ENCODE measurements at places on chromosomes 5 and 9.
A peak's percentile ranks its signal among the peaks of the same experiment; 100 is the strongest.

- no peak for DNase-seq
Measured at GRCh38 chr9:17116400-17116837, 18.4 kb upstream of the CNTLN start.

- no peak for DNase-seq
Measured at GRCh38 chr5:61330341-61330844, 1.7 kb upstream of the ZSWIM6 start.

DNA sequence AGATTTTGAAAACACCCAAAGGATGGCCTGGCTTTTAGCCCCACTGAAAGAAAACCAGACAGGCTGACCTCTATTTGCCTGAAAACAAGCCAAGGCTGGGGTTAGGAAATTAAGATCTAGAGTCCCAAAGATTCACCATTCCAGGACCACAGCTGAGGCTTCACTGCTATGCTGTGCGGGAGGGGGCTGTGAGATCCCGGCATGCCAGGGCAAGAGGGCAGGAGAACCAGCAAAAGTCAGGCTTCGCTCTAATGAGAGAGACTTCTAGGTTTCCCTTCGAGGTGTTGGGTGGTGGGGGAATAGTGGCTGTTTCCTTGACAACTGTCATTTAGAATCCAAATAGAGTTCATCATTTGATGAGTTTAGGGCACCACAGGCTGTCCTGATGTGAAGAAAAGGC, 152.9 kb upstream of the NFIB start:
- no peak for DNase-seq

DNA sequence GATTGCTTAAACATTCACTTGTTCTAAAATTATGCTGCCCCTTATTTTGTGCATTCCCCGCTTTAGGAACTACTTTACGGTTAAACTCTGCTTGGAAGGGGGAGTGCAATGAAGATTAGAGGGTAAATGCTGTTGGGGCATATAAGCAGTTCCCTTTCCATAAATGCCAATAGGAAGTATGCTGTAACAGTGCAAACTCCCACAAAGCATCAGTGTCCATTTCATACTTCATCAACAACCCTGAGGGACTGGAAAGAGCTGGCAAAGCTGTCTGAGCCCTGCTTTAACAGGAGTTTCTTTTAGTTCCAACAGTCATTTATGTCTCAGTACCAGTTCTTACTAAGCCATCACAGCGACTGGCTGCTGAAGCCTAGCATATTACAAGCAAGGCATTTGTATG, 1.8 kb downstream of the ACTL7A start:
- no peak for DNase-seq

DNA sequence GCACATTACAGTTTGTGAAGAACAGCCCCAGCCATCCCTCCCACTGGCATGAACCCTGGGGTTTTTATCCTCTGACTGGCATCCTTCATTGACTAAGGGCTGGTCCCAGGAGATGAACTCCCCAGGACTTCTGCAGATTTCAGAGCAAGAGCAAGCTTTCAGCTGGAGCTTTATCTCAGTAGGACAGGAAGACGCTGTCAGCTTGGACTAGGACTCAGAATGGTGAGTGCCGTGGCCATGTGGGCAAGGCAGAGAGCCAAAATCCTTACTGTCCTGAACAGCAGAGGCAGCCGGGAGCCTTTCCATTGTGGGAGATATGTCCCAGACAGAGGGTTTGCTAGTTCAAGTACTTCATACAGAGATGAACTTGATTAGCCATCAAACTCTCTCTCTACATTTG, 3.2 kb upstream of the ACOT12 start:
- no peak for DNase-seq

DNA sequence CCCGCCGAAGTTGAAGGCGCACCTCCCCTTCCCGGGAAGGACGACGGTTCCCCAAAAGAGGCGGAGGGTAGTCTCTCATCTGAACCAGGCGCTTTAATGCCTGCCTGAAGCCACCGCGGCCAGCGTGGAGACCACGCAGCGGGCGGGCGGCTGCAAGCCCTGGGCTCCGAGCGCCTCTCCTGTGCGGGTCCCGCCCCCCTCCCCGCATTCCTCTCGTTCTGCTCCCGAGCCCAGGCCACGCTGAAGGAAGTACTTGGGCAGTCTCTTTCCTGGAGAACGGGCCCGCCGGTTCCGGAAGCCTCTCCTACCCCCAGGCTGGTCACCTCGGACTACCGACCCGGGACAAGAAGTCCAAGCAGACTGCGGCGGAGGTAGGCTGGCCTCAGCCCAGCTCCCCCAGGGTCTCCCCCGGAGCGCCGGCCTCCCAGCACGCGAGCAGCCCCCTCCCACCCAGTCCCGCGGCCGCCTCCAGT, 571 bp downstream of the PPIC start:
- no peak for DNase-seq

DNA sequence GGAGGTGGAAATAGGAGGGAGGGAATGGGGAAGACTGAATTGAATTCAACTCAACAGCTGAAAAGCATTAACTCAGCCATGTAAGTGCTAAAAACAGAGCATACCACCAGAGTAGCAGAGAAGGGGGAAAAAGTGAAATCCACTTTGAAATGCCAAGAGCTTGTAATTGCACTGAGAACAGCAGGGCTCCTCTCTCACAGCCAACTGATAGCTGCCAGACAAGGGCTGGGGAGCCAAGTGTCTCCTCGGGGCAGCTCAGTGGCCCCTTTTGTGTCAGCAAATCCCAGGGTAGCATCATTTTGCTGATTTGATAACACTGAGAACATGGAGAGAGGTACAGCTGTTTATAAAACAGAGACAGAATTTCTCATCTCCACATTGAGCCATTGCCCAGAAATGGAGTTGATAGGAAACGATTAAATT, 182.5 kb downstream of the FRMD3 start:
- no peak for DNase-seq

GRCh38 chr5:139575751-139576150, 14.6 kb downstream of the UBE2D2 start:
- no peak for DNase-seq

- no peak for DNase-seq
Measured at GRCh38 chr9:133075925-133076630, 14.3 kb downstream of the CEL start.

DNA sequence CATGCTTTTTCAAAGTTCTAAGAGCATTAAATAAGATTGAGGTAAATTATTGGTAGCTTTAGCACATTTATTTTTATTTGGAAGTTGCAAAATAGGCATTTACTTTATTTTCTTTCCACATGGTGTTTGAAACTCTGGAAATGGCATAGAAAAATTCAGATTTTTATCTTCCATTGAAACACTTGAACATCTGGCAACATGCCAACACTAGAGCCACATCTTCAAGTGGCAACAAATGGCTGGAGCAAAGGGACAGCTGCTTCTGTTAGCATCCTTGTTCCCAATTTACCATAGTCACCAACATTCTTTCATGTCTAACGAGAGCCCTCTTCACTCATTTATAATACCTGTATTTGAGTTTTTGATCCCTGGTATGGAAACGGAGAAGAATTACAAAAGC, 539.9 kb downstream of the ZNF608 start:
- no peak for DNase-seq

- DNase-seq: no peak
Measured at GRCh38 chr5:157193699-157194424, 13.2 kb downstream of the ITK start.

DNA sequence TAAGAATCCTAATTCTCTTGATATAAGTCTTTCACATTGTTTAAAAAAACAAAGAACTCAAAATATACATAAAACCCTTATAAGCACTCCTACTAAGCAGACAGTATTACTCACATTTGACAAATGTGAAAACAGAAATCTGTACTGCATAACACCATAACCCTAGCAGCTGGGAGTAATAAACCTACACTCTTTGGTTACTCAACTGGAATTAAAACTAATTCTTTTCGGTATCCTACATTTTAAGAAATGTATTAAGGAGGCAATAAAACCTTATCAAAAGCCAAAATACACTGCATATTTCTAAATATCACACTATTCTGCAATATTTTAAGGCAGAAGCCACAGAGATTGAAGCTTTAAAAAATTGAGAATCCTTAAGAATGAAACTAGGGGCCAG, 6.8 kb downstream of the AUH start:
- DNase-seq: no peak

DNA sequence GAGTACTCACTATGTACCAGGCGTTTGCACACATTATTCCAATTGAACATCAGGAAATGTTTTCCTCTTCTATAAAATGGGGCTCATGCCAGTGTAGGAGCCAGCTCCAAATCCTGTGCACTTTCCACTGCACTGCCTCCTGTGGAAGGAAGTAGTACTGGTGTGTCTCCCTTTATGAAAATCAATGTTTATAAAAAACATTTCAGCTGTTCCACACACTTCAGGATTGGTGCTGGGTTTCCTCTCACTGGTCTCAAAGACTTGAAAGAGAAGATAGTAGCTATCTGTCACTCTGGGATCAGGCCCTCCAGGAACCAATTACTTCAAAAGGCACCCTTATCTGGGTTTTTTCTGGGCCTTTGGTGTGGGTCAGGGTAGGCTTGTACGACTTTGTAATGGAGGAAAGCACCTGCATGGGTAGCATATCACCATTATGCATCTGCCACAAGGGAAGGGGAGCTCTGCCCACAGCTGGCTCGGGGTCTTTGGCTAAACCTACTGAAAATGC, 32.5 kb downstream of the RAB14 start:
- no peak for DNase-seq

- no peak for DNase-seq
Measured at GRCh38 chr5:65102371-65102975, 333.7 kb downstream of the CWC27 start.

DNA sequence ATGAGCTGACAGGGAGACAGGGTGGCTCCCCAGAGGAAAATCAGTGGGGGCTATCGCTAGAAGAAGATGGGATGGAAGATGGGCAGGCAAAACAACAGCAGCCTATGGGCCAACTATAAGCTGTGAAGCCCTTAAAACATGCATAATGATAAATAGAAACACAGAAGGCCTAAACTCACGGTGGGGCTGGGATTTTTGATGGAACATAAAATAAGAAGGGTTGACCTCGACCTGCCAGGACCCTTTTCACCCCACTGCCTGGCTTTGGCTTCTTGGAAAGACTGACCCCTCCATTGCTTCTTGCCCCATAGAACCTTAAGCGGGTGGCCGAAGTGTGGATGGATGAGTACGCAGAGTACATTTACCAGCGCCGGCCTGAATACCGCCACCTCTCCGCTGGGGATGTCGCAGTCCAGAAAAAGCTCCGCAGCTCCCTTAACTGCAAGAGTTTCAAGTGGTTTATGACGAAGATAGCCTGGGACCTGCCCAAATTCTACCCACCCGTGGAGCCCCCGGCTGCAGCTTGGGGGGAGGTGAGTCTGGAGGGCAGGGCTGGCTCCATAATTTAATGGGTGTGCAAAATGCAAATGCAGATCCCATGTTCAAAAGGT, 36.5 kb upstream of the SAP30L start:
- no peak for DNase-seq

GRCh38 chr5:144418719-144419118, 248.0 kb downstream of the KCTD16 start:
- no peak for DNase-seq

- no peak for DNase-seq
Measured at GRCh38 chr9:17059465-17059864, 75.4 kb upstream of the CNTLN start.

- no peak for DNase-seq
Measured at GRCh38 chr9:131982671-131983239, 96.9 kb downstream of the MED27 start.

- no peak for DNase-seq
Measured at GRCh38 chr9:111633389-111633736, 2.2 kb downstream of the DNAJC25 start.

GRCh38 chr9:90914868-90915483, 113.4 kb downstream of the SYK start:
- peak; percentile 35 for DNase-seq

DNA sequence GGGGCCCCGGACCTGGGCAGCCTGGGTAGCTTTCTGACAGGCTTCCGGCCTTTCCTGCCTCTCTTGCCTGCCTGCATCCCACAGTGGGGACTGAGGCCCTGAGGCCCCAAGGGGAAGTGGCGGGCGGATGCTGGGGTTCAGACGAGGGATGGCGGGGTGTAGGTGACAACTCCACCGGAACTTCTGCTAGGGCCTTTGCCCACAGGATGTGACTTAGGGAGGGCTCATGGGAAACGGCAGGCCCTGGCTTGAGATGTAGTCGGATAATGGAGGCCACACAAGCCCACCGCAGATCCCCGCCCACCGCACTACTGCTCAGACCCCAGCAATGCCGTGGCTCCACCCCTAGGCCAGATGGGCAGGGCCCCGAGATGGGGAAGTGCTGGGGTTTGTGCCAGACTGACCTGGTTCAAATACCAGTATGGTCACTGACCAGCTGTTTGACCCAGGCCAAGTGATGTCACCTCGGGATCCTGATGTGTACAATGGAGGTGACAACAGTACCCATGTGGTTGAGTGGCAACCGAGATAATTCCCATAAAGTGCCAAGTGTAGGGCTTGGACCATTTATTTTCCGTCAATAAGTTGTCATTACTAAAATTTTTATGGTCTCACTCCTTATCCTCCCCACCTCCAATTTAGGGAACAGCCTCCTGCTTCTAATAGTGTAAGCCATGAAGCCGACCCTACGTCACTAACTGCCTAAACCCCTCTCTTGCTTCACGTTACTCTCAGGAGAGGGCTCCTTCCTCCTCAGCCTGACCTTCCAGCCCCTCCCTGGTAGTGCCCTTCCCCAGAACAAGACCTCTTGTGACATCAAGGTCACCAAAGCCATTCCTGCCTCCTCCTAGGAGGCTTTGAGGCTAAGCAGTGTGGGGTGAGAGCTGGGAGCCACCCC, 2.5 kb upstream of the CDK9 start:
- DNase-seq: no peak

GRCh38 chr5:157431544-157432200, 28.3 kb upstream of the NIPAL4 start:
- peak; percentile 38 for DNase-seq

DNA sequence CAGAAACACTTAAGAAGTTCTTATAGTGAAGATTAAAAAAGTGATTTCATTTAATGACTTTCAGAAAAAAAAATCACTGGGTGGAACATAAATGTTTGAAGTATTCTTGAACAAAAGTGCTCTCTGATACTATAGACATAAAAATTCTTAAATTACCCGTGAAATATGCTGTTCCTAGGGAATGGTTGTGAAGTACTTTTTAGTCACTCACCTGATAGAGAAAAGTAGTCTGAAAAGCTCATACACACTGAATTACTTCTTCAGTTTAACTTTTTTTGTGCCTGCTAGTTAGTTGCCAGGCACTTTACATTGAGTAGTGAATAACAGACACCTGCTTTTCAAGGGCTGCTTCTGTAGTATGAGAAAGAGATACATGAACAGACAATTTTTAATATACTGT, 78.0 kb downstream of the SH3GL2 start:
- DNase-seq: no peak

Data from forelimb muscle (tissue), 1 donor.